ENCODE measurements at places on chromosomes 2 and 18.

- no peak for DNase-seq
These were observed 65.7 kb upstream of the CHMP1B start for GRCh38 chr18:11785444-11786055.

GRCh38 chr2:236761358-236761757 lies 191.7 kb downstream of the ACKR3 start:
- DNase-seq: no peak

DNA sequence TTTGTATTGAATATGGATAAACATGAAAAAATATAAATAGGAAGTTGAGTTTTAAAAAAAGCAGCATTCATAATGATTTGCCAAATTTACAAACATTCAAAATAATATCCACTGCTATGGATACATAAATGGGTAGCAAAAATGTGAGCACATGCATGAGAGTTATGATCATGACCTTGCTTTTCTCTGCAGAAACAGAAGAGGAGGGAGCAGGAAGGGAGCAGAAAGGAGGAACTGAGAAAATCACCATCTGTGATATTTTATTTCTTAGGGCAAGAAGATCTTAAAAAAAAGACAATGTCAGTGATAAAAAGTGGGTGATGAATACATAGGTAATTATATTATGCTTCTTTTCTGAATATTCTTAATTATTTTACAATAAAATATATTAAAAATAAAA lies 17.7 kb upstream of the CCDC93 start:
- DNase-seq: no peak

DNA sequence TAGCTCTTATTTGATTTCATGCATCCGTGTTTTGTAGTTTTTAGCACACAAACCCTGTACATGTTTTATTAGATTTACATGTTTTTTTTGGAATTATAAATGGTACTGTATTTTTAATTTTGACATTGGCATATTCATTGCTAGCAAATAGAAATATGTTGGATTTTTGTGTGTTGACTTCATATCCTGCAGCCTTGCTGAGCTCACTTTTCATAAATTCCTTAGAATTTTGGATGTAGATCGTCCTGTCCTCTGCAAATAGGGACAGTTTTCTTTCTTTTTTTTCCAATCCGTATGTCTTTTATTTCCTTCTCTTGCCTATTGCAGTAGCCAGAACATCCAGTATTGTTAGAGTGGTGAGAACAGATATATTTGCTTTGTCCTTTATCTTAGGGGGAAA lies 46.7 kb upstream of the GPR17 start:
- no peak for DNase-seq

GRCh38 chr2:126914811-126915500 lies 16.3 kb downstream of the TEX51 start:
- no peak for DNase-seq

DNA sequence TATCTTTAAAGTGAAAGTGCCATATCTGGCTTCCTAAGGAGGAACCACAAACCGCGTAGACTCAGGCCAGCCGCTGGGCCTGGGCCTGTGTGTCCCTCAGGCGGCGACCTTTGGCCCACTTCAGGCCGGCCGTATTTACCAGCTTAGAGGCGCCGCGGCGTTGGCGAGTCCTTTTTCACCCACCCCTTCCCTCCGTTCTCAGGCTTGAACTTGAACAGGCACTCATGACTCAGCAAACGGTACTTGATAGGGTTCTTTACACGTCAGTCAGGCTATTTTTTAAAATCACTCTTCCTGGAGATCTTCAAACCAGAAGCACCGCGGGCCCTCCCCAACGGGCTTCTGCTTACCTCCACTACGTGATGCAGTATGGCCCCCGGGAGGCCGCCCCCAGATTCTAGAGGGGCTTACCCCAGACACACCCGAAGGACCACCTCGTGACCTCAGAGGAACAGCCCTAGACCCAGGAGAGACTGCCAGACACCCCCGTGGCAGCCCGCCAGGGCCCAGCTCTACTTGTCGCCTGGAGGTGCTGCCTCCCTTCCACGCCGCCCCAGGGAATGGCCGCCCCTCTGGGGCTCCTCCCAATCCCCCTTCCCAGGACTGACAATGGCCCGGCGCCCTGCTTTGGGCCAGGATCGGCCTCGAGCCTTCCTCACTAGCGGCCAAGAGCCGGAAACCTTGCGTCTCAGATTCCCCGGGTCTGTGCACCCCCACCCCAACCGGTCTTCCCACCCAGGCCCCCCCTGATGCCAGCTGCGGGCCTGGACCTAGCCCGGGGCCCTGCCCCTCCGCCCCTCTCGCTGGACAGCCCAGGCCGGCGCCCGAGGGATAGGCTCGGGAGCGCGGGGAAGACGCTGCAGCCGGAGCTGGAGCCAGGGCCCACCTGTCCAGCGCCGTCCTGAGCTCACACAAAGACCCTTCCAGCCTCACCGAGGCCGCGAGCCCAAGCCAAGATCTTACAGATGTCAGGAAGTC lies 33.8 kb upstream of the IMPA2 start:
- DNase-seq: peak; percentile 80

DNA sequence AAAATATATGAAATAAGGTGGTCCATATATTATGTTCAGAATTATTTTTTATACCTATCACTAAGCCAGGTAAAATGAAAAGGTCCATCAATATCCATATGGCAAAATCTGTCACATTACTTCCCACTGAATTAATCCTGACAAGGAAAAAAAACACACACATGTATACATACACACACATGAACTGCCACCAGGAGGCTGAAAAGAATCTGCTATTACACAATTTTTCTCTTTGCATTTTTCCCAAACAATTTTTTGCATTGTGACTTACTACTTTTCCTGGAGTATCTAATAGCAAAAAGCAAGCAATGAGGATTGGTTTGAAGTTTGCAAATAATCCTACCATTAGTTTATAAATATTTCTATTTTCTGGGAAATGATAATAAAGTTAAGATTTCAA lies 128.2 kb upstream of the CD226 start:
- DNase-seq: no peak

DNA sequence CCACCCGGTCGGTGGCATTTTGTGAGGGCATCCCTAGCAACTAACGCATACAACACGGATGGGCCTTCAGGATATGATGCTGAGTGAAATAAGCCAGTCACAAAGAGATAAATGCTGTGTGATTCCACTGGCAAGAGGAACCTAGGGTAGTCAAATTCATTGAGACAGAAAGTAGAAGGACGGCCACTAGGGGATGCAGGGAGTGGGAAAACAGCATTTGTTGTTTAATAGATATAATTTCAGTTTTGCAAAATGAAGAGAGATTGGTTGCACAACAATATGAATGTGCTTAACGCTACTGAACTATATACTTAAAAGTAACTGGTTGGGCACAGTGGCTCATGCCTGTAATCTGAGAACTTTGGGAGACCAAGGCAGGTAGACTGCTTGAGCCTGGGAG lies 112.9 kb downstream of the AFF3 start:
- no peak for DNase-seq

DNA sequence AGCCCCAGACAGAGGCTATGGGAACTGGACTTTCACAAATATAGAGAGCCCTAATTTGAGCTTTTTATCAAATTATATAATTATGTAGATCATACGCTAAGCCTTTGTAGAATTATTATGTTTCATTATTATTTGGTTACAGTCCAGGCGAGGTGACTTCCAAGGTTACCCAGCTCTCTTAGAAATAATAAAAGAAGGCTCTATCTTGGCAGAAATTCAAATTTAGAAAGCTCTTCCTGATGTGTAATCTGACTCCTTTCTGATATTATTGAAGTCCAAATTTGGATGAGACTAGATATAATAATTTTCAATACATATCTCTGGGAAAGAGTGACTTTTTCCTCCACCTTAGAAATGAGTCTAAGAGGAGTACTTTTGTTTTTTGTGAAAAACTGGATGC lies 4.8 kb upstream of the SLC38A11 start:
- no peak for DNase-seq

- DNase-seq: no peak
These were observed 157.1 kb downstream of the BCL2 start for GRCh38 chr18:63162271-63163014.
